ENCODE measurements at places on chromosomes 2 and 18. TPM values are rescaled to one million over a fixed set of nuclear protein-coding genes. Genes with fewer than 3 reads are reported as not detected.

Gene SP9
- not detected for polyA plus RNA-seq

DNA sequence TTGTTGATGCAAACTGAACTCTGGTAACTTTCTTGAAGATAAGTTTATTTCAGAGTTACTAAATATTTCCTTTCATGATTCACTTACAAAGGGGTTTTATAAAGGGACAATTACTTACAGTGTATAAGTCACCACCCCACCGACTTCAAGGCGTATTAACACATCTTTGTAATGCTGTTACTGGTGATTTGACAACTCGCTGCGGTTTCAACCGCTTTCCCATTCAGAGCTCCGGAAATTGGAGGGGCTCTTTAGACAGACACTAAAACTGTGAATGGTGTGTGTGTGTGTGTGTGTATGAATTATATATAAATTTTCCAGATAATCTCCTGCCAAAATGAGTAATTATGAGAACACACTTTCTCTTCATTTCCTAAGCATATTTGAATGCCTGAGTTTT lies 4.9 kb downstream of the TM4SF20 start:
- H3K27me3 ChIP-seq: no peaks in the 10 kb centered on the region
- no peak overlapping the region for H3K27ac ChIP-seq
- H3K4me1 ChIP-seq: no peaks in the 10 kb centered on the region
- no peak for DNase-seq
- no peaks in the 10 kb centered on the region for H3K36me3 ChIP-seq

Gene LGALSL
- 21.6 TPM for polyA plus RNA-seq

- H3K4me3 ChIP-seq: no peak overlapping the region
- no peak overlapping the region for H3K27ac ChIP-seq
- no peaks in the 10 kb centered on the region for H3K27me3 ChIP-seq
Observed at GRCh38 chr2:173874003-173874893, 90.9 kb downstream of the SP3 start.

DNA sequence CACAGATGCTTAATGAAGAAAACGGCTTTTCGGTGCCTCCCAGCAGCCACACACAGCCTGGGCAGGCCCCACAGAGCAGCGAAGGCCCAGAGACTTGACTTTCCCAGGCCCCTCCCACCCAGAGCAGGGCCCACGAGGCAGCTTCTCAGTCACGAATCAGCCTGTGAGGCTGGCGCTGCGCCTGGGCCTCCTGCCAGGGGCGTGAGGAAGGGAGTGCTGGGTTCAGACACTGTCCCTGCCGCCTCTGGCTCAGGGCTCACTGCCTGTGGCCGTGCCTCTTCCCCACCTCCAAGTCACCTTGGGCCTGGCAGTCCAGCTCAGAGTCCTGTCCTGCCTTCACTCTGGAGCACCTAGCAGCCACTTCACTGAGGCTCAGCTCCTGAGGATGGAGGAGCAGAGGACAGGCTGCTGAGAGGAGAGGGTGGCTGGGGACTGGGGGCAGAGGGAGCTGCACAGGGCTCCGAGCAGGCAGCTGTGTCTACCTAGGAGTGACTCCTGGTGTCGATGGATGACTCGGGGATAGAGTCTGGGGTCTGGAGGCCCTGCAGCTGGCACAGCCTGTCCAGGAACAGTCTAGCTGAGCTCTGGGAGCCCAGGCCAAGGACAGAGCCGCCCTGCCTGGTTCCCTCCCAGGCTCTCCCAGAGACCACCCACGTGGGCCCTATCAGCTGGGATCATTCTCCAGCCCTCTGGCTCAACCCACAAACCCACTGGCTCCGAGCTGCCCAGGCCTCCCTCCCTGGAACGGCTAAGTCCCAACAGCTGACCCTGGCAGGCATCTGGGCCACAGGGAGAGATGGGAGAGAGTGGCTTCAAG lies 36.4 kb upstream of the FOSL2 start:
- no peak overlapping the region for H3K4me3 ChIP-seq
- H3K36me3 ChIP-seq: no peaks in the 10 kb centered on the region
- peak overlapping the region; percentile 89 for H3K27ac ChIP-seq

- H3K27ac ChIP-seq: no peak overlapping the region
- no peak overlapping the region for H3K4me3 ChIP-seq
- H3K4me1 ChIP-seq: no peaks in the 10 kb centered on the region
- DNase-seq: no peak
- H3K27me3 ChIP-seq: no peaks in the 10 kb centered on the region
Observed at GRCh38 chr2:224819075-224819474, 102.9 kb upstream of the CCDC195 start.

DNA sequence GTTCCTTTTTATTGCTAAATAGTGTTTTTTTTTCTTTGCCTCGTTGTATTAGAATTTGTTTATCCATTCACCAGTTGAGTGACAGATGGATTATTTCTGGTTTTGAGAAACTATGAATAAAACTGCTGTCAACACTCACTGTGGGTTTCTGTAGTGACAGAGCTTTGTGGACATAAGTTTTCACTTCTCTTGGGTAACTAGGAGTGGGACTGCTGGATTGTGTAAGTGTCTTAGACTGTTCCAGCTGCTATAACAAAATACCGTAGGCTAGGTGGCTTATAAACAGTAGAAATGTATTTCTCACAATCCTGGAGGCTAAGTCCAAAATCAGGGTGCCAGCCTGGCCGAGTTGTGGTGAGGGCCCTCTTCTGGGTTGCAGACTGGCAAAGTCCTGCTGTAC lies 71.9 kb downstream of the TNFRSF11A start:
- H3K4me3 ChIP-seq: no peak overlapping the region
- H3K36me3 ChIP-seq: no peaks in the 10 kb centered on the region
- no peak for DNase-seq
- H3K4me1 ChIP-seq: no peaks in the 10 kb centered on the region

DNA sequence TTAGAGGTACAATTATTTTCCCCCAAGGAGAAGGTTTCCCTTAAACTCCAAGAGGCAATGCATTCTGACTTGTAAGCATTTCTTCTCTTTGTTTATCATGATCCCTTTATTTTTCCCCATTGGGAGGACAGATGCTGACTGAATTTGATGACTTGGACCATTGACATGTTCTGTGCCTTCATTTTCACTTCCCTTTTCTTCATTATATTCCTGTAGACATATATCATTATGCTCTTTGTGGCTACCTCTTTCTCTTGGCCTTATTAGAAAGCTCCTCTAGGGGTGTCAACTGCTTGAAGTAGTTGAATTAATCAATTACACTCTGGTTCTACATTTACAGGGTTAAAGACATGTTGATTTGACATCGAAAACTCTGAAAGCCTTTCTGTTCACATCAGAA lies 330.0 kb upstream of the DCC start:
- H3K36me3 ChIP-seq: no peaks in the 10 kb centered on the region
- no peak overlapping the region for H3K27ac ChIP-seq
- H3K4me1 ChIP-seq: no peaks in the 10 kb centered on the region
- no peak for DNase-seq

DNA sequence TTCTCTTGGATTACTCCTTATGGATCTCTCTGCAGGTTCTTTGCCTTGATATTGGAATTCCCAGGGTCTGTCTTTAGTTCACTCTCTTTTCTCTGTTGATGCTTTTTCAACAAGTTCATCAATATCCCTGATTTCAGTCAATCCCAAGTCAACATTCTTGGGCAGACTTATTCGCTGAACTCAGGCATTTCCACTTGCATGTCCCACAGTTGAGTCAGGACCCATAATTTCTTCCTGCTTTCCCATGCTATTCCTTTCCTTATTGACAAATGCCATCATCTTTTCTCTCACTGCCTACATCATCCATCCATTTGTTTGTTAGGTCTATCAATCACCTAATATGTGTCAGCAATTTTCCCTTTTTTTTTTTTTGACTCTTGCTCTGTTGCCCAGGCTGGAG lies 11.6 kb downstream of the GPD2 start:
- no peak overlapping the region for H3K4me3 ChIP-seq
- H3K4me1 ChIP-seq: no peaks in the 10 kb centered on the region
- H3K27me3 ChIP-seq: no peaks in the 10 kb centered on the region
- H3K36me3 ChIP-seq: no peaks in the 10 kb centered on the region
- no peak for DNase-seq
- H3K27ac ChIP-seq: no peak overlapping the region

DNA sequence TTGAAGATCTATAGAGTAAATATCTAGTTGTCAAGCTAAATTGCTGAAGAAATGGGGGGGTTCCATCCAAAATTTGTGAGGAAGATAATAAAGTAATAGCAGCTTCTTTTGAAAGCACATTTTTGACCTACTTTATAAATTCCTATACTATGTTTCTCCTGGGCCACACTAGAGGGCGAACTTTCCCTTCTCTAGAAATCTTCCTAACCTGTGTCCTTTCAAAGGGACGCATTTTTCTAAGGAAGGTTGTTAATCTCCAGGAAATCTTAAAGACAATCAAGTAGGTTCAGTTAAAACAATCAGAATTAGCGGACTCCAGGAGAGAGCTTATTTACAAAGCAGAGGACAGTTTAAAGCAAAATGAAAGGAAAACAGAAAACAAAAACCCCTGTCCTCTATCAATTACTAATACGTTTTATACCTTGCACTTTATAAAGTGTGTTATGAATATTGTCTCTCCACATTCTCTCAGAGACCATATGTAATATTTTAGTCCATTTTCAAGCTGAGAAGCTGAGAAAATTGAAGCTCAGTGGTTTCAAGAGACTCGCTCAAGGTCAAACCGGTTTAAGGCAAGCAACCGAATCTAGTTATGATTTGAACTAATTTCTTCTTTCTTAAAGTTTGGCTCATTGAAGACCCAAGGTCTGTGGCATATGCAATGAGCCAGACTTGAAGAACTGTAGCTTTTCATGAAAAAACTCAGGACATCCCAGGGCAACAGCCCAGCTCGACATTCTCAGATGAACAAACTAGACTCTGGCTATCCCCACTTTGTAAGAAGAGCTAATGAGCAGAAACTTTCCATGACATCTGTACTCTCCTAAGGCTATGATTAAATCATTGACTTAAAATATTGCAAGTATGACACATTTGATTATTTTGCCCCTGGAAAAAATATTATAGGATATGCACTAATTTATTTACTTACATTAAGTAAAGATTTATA lies 273.6 kb downstream of the PAX3 start:
- no peaks in the 10 kb centered on the region for H3K36me3 ChIP-seq
- no peak overlapping the region for H3K27ac ChIP-seq
- no peak overlapping the region for H3K4me3 ChIP-seq
- peaks cover 4% of the 10 kb centered on the region for H3K27me3 ChIP-seq
- DNase-seq: no peak

Gene ALPP
- 7.4 TPM for polyA plus RNA-seq

Data from lung (tissue), 17 donors.